ENCODE measurements at places on chromosomes 11 and 22. TPM values are rescaled to one million over a fixed set of nuclear protein-coding genes. Genes with fewer than 3 reads are reported as not detected.

CHRM4 gene
- 3.9 TPM for total RNA-seq

SNRPD3 gene
- 80.2 TPM for total RNA-seq

SLCO2B1 gene
- total RNA-seq, result 0.63 TPM

- DNase-seq, result no peak
Measured at GRCh38 chr11:105407101-105407500, 202.8 kb upstream of the GRIA4 start.

DNA sequence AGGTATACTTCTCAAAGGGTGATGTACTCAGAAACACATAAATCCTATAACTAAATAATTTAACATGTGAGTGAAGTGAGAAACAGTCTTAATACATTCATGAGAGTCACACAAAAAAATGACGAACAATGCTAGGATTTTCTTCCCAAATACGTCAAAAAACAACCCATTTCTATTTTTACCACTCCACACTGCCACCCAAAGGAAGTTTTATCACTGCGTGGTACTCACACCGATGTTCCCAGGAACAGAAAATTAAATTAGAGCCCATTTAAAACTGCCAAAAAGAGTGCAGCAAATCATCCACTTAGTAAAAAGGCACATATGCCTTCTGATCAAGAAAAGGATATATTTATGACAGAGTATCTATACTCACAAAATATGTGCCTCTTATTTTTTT lies 710.9 kb upstream of the FAT3 start:
- no peak for DNase-seq
